ENCODE measurements at places on chromosomes 2 and 18. TPM values are rescaled to one million over a fixed set of nuclear protein-coding genes. Genes with fewer than 3 reads are reported as not detected.

Gene UGT1A10
- not detected for total RNA-seq

Gene RAB11FIP5
- 40.7 TPM for total RNA-seq

Gene UGT1A7
- not detected for total RNA-seq

Gene TET3
- total RNA-seq: 3.4 TPM

Gene NXPH2
- not detected for total RNA-seq

Gene C18orf63
- not detected for total RNA-seq

Gene MYO1B
- total RNA-seq: 119 TPM

Gene POTEI
- total RNA-seq: not detected

Gene SCN1A
- not detected for total RNA-seq

Gene LYPD1
- 1.1 TPM for total RNA-seq

Gene B4GALT6
- 2.0 TPM for total RNA-seq

Gene POTEF
- not detected for total RNA-seq

Gene AGXT
- total RNA-seq: not detected

Gene INPP5D
- total RNA-seq: 0.18 TPM

Gene EN1
- not detected for total RNA-seq

Gene SNORC
- not detected for total RNA-seq

All from cardiac atrium fibroblast (primary cell).